Activated gamma-delta T cell treated with anti-CD3 and anti-CD28 coated beads, Interleukin-2, amount 50 U/mL, for 16 hours (primary cell): ENCODE measurements at places on chromosomes 12 and 14.

DNA sequence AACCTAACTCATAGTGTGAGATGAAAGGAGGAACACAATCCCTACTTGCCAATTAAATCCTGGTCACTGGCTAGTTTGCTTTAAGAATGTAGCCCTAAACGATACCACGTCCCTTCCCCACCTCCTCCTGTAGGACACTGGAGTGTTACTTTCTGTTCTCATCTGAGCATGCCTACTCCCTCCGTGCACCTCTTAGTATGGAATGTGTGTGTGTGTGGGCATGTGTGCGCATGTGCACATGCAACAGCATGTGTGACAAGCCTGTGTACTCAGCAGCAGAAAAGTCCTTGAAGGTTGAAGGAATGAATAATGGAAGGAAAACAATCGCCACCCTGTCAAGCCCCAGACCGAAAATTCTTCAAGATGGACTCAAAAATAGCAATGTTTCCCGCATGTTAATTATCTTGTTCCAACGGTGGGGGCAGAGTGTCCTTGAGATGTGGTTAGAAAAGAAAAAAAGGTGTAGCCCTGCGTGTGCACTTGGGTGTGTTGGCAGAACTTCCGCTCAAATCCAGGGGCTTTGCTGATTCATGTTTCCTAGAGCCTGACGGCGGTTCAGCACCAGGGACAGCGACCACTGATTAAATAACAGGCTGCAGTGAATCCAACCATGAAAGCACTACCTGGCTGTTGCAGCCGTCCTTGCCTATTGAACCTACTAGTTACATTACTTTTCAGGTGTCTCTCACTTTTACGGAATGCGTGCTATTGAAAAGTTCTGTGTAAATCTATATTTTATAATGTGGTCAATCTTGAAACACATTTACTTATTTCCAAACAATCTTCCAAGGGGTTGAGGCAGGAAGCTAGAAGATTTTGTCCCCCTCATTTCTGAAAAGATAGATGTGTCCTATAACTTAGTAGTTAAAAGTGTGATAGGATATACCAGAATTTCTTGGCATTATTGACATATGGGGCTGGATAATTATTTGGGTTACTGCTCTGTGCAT, 79.8 kb downstream of the SRRM4 start:
- DNase-seq: no peak

DNA sequence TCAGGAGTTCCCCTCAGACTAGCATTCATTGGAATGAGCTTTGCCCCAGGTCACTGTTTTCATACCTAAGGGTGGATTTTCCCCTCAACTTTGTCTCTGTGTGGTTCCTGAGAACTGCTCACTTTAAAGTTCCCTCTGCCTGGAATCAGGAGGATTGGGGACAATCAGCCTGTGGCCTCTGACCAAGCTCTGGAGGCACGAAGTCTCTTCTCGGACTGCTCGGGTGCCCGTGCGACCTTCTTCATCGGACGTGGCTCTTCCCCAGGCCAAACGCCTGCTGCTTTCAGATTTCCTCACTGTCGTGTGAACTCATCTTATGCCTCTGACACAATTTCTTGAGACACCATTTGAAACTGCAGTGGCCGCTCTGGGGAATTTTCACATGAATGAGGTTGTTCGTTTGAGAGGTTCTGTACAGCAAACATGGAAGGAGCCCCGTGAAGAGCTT, 153.7 kb upstream of the PZP start:
- DNase-seq: no peak

- DNase-seq: no peak
Observed at GRCh38 chr12:32211066-32211899, 104.6 kb downstream of the BICD1 start.

GRCh38 chr14:56181681-56182085, 63.5 kb downstream of the PELI2 start:
- DNase-seq: no peak

GRCh38 chr12:88952562-88952942, 372.3 kb upstream of the KITLG start:
- DNase-seq: no peak

- DNase-seq: no peak
Observed at GRCh38 chr12:130555628-130556485, 160.2 kb downstream of the RIMBP2 start.

- DNase-seq: no peak
Observed at GRCh38 chr12:93127582-93128331, 198.7 kb upstream of the EEA1 start.

GRCh38 chr12:64525461-64526160, 73.7 kb downstream of the TBK1 start:
- no peak for DNase-seq

- DNase-seq: no peak
Observed at GRCh38 chr12:89991807-89992590, 283.4 kb upstream of the ATP2B1 start.

DNA sequence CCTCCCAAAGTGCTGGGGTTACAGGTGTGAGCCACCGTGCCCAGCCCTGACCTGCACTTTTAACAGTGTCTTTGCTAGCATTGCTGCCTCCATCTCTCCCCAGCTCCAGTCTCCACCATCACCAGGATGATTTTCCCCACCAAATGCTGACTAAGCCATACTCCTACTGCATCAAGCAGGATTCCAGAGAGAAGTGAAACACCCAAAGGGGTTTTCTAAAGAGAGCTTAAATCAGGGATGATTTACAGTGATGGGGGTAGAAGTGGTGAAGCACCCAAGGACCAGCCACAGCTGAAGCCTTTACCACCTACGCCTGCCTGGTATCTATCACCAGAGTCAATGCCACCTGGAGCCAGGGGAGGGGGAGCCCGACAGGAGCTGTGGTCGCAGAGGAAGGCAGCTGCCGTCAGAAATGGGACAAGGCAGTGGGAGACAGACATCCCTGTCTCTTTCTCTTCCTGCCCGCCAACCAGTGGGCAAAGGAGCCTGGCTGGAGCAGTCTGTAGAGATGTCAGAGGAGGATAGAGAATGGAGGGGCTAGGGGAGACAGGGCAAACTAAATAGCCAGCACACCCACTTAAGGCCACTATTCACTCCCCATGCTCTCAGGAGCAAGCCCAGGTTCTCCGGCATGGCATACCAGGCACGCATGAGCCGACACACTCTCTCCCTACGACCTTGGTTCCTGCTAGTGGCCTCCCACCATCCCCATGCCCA, 22.4 kb upstream of the CD9 start:
- DNase-seq: no peak

GRCh38 chr14:26078561-26078960, 519.3 kb downstream of the NOVA1 start:
- DNase-seq: no peak

GRCh38 chr12:94305130-94305957, 154.3 kb downstream of the CEP83 start:
- no peak for DNase-seq

- no peak for DNase-seq
Observed at GRCh38 chr12:2895051-2895451, 4.4 kb downstream of the TULP3 start.

GRCh38 chr14:51295646-51296263, 55.7 kb downstream of the TMX1 start:
- DNase-seq: no peak

GRCh38 chr14:69710378-69710777, 56.6 kb upstream of the SRSF5 start:
- no peak for DNase-seq

- no peak for DNase-seq
Observed at GRCh38 chr12:42589465-42590329, at the start of gene PRICKLE1. PRICKLE1 (minus strand) TSS chr12:42589746; CDS start chr12:42472516, 117,230 bp downstream.
